ENCODE measurements at places on chromosomes 3 and 15.

DNA sequence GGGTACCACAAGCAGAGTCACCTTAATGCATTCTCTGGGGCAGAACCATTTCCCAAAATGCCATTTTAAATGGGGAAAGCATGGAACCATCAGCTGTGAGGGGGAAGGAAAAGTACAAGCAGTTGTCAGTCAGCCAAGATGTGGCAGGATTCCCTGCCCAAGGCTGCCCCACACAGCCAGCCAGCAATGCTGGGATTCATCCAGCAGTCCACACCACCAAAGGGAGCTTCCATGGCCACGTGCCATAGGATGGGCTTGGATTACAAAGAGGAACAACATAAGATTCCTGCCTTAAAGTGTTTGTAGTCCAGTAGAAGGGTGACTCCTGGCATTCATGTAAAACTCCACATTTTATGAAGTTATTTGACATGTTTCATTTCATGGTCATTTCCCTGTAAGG lies 233.3 kb downstream of the SHOX2 start:
- DNase-seq, result no peak

- DNase-seq, result no peak
Measured at GRCh38 chr15:58490888-58491473, 59.2 kb downstream of the LIPC start.

DNA sequence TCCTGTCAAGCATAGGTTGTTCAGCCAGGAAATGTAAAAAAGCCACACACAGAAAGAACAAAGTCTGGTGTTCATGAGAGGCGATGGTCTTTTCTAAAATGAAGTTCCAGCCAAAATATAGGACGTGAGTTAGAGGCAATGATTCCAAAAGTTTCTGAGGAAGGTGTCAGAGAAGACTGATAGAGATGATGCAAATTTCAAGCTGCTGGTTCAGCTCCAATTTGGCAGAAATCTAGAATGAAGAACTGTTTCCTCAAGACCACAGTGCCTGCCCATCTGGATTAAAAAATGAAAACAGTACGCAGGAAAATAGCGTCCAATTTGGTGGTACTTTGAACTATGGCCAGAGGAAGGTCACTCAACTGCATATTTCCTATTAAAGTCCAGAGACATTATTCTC lies 672.9 kb downstream of the SQOR start:
- no peak for DNase-seq

- no peak for DNase-seq
Measured at GRCh38 chr3:72427624-72428023, 420.6 kb downstream of the SHQ1 start.

DNA sequence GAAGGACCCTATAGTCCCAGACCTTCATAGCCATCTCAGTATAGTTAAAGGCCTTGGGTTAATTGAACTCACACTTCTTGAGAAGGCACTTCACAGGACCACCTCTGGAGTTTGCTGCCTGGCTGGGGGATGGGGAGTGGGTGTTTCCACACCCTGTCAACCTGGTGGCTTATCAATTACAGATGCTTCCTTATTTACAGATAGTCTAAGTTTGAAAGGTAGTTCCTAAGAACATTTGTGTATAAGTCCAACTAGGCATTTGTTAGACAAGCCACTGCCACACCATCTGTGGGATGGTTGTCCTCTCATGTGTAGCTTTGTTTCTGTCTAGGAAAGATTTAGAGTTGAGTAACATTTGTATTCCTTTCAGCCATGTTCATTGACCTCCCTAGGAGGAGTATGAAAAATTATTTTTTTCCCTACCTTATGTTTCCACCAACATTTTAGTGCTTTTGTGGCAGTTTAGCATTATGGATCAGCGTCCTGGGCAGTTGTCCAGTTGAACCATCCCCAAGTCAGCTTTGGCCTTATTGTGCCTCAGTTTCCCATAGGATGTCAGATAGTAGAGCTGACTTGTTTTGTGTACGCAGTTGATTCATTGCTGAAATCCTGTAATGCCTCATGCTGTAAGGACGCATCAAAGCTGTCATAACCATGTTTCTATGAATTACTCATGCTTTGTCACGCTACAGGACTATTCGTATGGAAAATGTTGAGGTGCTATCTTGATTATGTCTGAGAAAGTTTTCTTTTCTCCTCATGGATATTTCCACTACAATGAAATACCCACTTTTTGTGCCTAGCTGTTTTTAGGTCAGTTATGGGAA lies 21.2 kb upstream of the SIAH2 start:
- DNase-seq, result no peak

DNA sequence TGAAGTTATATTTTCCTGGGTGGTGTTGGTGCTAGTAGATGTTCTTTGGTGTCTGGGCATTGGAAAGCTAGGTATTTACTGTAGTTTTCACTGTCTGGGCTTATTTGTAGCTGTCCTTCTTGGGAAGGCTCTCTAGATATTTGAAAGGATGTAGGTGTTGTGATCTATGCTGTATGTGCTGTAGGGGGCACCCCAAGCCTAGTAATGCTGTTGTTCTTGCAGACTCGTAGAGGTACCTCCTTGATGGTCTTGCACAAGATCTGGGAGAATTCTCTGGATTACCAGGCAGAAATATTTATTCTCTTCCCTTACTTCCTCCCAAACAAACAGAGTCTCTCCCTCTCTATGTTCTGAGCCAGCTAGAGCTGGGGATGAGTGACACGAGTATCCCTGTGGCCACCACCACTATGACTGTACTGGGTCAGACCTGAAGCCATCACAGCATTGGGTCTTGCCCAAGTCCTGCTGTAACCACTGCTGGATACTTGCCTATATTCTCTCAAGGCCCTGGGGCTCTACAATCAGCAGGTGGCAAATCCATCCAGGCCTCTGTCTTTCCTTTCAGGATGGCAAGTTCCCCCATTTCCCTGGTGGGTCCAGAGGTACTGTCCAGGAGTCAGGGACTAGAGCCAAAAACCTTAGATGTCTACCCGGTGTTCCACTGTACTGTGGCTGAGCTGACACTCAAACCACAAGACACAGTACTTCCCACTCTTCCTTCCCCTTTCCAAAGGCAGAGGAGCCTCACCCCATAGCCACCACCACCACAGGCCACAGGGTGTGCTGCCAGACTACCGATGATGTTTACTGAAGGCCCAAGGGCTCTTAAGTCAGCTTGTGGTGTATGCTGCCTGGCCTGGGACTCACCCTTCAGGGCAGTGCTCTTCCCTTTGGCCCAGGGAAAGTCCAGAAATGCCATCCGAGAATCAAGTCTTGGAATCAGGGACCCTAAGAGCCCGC lies 195.2 kb upstream of the DPPA4 start:
- DNase-seq, result no peak

- no peak for DNase-seq
Measured at GRCh38 chr3:143810953-143811265, 37.4 kb downstream of the SLC9A9 start.

DNA sequence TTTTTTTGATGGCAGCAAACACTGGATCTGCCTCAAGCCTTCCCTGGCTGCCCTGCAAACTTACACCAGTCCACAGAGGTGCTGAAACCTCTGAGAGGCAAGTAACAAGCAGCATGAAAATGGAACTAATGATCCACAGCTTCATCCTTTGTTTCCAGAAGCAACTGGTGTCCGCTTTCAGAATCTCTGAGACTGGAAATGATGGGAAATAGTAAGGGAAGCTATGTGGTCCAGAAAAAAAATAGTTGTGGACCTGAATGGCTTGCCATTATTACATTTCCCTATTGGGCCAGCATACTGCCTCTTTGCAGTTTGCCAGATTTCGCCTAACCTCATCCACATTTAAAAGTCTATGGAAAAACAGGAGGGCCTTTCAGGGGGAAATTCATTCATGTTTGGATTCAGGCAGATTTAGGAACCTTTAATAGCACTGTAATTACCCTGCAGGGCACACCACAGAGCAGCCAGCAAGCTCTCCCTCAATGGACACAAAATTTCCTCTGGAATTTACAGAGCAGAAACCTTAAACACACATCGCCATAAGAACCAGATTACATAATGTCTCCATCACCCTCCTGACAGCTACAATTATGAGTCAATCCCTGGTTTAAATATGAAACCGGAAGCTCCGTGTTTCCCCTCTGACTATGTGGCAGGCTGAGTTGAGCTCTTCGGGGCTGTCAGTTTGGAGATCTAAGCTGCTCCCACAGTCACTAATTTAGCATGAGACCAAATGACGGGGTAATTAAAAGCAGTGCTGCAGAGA lies 134.4 kb downstream of the TMCO5A start:
- DNase-seq, result no peak

GRCh38 chr3:115292131-115292530 lies 145.0 kb upstream of the ZBTB20 start:
- DNase-seq, result no peak

DNA sequence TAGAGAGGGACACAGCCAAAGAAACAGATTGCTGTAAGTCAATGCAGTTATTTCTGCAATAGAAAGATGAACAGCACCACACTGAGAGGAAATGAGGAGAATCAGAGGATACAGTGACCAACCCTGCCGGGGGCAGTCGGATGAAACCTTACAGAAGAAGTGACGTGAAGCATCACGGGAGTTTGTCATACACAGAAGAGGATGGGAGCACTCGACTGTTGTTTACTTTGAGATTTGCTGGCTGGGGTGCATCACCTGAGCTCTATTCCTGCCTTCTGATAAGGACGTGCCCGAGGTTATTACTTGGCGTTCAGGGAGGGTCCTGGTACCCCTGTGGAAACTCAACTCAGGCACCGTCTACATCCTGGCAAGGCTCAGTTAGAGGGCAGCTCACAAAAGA lies 45.4 kb downstream of the MAGEF1 start:
- DNase-seq, result no peak

DNA sequence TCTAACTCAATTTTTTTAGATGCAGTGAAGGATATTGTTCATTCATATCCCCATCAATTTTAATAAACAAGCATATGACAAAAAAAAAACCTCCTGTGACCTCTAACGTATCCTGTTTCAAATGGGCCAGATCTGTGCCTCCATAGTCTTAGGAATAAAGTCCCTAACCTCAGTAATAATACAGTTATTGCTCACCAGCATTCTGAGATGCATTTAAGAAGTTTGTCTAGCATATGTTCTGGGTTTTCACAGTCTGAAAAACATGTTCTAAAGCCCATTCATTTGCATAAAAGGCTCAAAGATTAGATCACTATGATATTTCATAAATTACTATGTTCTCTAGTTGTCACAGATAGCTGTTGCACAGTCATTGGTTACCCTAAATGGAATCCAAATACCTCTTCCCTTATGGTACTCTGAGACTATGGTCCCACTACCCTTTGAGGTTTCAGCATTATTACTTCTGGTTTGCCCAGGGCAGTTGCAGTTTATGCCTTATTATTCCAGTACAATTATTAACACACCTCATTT lies 190.1 kb downstream of the ZIC4 start:
- DNase-seq, result no peak

DNA sequence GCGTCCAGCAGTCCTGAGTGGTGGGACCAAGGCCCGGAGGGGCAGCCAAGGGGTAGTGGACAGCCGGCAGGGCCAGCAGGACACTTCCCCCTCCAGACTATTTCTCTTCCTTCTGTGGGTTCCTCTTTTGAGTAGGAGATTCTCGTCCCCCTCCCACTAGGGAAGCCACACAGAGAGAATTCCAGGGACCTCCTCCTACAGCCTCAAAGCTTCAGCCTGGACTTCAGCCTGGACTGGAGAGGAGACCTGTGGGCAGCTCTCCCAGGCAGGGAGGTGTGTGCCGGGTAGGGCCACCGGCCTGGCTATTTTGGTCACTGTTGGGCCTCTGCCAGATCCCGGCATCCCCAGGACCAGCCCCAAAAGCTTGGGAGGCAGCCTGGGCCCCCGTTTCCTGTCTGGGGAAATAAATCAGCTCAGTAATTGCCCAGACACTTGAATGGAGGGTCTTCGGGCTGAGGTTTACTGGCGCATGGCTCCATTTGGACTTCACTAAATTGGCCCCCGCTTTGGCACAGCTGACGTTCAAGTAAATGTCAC lies 1.3 kb downstream of the SLC6A6 start:
- DNase-seq, result no peak

DNA sequence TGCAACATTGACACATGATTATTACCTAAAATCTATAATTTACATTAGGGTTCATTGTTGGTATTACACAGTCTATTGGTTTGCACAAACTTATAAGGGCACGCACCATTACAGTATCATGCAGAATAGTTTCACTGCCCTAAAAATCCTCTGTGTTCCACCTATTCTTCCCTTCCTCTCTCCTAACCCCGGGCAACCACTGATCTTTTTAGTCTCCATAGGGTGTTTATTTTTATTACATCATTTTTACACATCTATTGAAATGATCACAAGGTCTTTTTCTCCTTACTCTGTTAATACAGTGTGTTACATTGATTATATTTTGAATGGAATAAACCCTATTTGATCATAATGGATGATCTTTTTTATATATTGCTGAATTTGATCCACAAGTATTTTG lies 15.5 kb upstream of the ECT2 start:
- no peak for DNase-seq

- DNase-seq, result no peak
Measured at GRCh38 chr3:86244905-86245304, 746.0 kb downstream of the VGLL3 start.

DNA sequence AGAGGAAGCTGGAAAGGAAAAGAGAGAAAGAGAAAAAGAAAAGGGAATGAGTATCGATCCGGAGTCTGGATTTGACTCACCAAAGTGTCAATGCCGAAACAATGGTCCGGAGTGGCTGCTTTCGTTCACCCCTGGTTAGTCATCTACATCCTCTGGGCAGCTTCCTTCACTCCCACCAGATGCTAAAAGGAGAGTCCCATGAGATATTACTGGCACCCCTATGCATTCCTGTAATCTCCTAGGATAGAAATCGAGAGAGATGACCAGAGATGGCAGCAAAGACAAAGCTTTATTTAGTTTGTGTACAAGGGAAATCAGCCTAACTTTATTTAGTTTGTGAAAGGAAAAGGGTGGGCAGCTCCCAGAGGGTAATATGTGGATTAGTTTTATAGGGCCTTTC lies 622.2 kb downstream of the ZPLD1 start:
- no peak for DNase-seq

DNA sequence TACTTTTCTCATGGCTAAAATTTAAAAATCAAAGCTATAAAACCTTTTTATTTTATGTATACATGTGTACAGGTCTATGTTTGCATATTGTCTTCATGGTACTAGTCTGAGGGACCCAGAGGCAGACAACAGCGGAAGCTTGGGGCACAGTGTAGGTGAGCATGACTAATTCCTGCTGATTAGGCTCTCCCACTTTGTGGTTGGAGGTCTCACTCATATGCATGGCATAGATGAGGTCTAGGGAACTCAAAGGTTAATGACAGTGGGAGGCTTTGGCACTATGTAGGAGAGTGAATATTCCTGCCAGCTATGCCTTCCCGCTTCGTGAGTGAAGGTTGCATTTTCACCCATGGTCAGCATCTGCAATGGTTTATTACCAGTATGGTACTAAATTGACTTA lies 47.5 kb upstream of the AADACL2 start:
- no peak for DNase-seq

- DNase-seq, result no peak
Measured at GRCh38 chr3:34483311-34483887, 685.0 kb downstream of the PDCD6IP start.

GRCh38 chr3:119551598-119551997 lies 7.8 kb downstream of the CD80 start:
- DNase-seq, result no peak

- DNase-seq, result peak; percentile 27
Measured at GRCh38 chr3:15629860-15630597, 28.5 kb downstream of the BTD start.

All from activated T-helper 1 cell treated with Interleukin-2 at 50 U/mL for 16 hours (primary cell).